Muscle of leg (tissue), 16 donors: ENCODE measurements at places on chromosomes 6 and 20. TPM values are rescaled to one million over a fixed set of nuclear protein-coding genes. Genes with fewer than 3 reads are reported as not detected.

Gene EMILIN3
- total RNA-seq: 46.1 TPM

Gene LGSN
- total RNA-seq: not detected

DNA sequence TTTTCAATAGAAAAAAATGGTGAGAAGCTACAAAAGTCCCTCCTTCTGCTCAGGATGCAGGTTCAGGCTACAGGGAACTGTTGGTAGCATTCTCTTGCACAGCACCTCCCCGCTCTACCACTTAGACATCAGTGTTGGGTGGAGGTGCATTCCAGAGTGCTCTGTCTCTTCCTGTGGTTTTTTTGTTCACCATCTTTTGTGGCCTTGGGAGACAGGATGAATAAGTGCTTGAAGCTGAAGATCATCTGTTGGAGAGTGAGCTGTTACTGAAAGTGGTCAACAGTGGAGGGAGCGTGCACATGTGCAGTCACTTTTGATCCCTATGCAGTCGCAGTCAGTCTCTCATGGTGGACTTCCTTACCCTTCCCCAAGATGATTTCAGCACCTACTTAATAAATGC lies 16.6 kb upstream of the BTBD3 start:
- no peak for DNase-seq

- DNase-seq: no peak
Measured at GRCh38 chr6:90388395-90388794, 91.8 kb upstream of the BACH2 start.

DNA sequence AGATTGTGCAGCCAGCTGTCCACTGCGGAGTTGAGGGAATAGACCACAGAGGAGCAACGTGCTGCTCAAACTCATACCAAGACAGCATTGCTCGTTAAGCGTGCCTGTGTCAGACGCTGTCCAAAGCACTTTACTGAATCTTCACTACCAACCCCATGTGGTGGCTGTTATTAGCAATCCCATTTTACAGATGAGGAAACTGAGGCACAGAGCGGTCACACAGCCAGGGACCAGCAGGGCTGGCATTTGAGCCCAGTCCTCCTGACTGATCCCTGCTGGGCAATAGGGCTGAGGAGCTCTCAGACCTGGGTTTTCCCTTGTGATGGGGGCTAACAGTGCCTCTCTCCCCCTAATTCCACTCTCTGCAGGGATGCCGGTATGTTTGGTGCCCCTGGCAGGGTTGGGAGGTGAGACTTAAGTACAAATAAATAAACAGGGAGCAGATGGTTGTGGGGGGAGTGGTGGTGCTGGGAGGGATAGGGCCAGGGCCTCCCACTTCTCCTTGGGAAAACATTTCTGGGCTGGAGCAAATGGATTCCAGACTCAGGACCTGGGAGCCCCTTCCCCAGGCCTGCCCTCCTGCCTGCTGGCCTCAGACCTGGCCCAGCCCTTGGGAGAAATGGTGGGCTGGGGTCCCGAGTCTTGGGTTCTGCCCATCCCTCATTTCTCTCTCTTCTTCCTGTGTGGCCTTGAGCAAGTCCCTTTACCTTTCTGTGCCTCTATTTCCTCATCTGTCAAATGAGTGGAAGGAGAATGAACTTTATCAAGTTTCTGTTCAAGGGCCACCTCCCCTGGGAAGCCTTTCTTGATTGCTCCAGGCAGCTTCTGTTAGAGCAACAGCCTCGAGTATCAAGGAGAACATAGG lies 17.7 kb downstream of the SRXN1 start:
- no peak for DNase-seq

DNA sequence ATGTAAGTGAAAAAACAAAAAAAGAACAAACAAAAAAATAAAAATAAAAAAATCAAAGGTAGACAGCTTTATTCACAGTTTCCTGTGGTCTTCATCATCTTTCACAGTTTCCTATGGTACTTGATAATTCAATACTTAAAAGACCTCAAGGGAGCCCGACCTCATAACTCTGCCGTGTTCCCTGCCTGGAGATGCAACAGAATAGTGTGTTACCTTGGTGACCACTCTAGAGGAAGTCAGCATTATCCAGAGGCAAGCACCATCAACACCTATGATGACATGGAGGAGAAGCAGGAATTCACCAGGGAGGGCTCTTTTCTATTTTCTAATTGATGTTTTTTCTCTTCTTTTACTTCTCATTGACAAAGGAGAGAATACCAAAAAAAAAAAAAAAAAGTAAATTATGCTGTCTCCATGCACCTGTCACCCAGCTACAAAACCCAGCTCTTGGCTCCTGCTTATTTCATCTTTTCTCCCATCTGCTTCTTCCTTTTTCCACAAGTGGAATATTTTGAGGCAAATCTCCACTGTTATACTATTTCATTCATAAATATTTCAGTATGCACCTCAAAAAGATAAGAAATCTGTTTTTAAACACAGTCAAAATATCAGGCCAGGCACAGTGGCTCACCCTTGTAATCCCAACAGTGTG lies 95.8 kb upstream of the STXBP5 start:
- no peak for DNase-seq

- DNase-seq: no peak
Measured at GRCh38 chr20:33162313-33162712, 5.6 kb upstream of the BPIFA2 start.

- DNase-seq: no peak
Measured at GRCh38 chr20:50682947-50683530, 8.3 kb downstream of the RIPOR3 start.

GRCh38 chr6:100382767-100383195 lies 81.9 kb downstream of the SIM1 start:
- peak; percentile 11 for DNase-seq

- DNase-seq: no peak
Measured at GRCh38 chr6:99019381-99019780, 71.6 kb upstream of the FBXL4 start.

GRCh38 chr6:24720131-24720603 lies 1.2 kb upstream of the C6orf62 start:
- peak; percentile 78 for DNase-seq

DNA sequence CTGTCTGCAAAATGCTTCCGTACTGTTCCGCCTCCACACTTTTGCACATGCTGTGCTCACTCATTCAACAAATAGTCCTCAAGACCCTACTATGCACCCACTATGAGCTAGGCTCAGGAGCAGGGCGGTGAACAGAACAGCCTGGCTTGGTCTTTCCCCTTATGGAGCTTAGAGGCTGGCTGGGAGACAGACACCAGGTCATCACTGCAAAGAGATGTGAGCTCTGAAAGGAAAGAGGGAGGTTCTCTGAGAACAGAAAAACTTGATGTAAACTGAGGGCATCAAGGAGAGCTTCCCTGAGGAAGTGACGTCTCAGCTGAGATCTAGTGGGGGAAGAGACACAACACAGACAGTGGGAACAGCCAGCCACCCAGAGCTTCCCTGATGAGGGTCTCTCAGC lies 31.0 kb upstream of the TGM2 start:
- no peak for DNase-seq

DNA sequence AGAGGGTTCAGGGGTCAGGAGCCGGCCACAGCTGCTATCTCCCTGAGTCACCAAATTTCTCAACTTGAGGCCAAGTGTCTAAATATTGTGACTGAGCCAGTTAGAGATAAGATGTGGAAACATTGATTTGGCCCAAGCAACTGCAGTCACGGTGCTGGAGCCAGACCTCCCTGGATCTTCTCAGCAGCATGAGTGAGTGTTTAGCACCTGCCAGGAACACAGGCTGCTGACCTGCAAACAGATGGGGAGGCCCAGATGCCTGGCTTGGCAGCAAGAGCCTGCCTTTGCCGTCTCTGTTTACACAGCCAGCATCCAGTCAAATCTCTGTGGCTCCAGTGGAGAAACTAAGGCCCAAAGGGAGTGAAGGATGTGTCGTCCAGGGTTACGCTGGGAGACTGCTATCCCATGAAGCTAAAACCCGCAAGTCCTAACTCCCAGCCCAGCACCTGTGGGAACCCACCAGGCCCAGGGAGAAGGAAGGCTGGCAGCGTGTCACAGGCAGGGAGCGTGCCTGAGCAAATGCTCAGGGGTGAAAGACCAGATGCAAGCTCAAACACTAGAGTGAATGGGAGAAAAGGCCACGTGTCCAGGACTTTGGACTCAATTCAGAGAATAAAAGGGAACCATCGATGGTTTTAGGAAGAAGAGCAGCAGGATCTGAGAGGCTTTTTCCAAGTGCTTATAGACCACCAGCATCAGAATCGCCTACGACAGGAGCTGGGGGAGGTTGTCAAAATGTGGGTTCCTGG lies 15.9 kb upstream of the PTGIS start:
- peak; percentile 96 for DNase-seq
